ENCODE measurements at places on chromosomes 3 and 15.

DNA sequence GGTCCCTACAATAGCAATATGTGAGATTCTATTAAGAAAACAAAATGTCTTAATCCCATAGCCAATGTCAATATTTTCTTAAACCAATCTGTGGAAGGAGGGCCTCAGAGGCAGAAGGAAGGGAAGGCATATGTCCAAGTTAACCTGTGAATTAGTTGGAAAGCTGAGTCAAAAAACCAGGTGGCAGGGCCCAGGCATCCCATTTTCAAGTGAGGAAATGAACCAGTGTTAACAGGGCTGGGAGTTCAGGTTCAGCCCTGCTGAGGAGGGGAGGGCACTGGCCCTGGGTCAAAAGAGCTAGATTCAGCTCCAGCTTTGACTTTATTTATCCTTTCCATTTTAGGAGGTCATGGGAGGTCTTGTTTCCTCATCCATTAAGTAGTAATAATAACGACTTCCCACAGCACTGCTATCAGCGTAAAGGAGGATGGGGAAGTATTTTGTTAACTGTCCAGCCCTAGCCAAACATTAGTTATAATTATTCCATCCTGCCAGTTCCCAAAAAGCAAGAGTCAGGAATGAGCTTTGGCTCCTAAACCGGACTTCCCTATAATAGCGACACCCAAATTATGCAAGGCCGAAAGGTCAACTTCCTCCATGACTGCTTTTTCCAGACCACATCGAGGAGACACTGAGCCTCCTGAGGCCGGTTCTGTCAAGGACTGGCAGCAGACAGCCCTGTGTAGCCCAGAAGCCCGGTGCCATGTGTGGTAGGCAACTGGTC, 3.2 kb downstream of the MASP1 start:
- DNase-seq = no peak

DNA sequence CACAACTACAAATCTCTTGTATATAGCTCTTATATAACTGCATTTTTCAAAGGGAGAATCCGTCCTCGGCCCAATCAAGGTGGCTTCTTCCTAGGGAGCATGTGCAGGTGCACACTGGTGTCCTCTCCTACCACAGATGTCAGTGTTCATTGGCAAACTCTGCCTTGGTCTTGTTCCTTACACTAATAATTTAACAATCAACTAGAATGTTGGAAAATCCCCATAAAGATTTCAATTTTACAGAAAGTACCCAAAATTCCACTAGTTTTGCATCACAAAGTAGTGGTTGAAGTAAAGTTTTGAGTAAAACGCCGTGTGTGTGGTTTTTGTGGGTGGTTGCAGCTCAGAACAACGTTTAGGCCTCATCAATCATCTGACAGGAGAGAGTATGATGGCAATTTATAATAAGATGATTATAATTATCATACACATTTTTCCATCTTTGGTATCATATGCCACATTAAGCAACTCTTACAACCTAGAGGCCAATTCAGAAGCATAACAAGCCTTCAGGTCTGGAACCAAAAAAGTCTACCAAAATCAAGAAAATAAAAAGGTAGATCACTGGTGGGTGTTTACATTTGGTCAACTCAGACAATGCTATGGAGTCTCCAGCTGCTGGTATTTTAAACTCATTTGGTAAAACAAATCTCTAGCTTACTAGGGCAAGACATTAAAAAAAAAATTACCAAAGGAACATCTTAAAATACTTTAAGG, 128.9 kb upstream of the BHLHE40 start:
- DNase-seq = no peak

DNA sequence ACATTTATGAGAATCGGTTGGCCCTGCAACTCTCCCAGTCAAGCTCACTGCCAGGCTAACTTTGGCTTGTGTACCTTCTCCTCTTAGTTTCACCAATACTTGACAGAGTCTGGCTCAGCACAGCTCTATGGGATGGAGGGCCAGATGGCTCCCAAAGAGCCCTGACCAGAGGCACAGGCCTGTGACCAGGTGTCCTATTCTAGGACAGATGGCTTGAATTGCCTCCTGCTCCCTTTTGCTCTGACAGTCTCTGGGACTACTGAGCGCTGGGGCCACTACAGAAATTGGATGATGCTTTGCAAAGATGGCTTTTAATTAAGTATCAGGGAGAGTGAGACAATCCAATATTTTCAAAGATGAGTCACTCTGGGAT, 10.3 kb upstream of the ARID3B start:
- DNase-seq = no peak

DNA sequence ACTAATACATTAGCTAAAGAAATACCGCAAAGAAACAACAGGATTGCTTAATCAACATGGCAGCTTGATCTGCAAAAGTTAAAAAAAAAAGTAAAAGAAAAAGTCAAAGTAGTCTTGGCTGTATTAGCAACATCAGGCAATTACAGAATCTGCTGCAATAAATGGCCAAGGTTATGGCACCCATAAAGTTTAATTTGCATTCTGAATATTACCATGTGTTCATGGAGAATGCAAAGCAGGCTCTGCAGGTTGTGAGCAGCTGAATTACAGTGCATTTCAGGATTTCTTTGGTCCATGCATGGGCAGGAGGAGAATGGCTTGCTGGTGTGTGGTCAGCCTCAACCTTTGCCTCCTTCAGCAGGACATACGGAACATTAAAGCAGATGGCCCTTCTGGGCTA, 199.1 kb upstream of the AZI2 start:
- DNase-seq = no peak

DNA sequence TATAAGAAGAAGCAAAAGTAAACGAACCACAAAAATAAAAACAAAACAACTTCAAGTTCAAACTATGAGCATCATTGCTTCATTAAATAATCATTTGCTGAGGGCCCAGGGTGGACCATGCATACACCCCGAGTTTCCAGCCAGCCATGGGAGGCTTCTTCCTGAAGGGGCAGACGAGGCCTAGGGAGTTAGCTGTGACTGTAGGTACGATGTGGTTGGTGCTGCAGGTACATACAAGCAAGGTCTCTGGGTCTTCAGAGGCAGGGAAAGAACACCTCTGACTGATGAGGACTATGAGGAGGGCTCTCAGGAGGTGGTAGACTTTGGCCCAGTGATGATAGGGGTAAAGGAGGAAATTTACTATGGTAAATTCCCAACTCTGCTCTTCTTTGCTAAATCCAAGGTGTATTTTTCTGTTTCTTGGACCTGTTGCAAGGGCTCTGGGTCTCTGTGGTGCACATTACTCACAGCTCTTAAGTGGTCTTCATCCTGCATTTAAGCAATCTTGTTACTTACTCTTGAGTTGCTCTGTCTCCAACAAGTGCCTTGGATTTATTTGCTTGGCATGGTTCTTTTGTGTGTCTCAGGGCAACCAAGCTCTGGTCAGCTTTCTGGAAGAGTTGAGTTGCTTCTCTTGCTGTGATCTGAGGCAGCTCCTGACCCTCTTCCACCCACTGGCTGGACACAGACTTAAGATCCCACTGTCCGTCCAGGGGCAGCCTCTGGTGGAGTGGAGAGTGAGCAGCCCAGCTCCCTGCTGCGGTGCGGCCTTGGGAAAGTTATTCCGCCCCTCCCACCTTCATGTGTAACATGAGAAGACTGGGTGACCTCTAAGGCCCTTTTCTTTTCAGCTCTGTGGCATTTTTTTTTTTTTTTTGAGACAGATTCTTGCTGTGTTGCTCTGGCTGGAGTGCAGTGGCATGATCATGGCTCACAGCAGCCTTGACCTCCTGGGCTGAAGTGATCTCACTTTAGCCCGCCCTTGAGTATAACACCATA, 56.1 kb upstream of the KIF23 start:
- DNase-seq = no peak

GRCh38 chr15:45151998-45152828, 22.4 kb downstream of the DUOX1 start:
- DNase-seq = no peak

DNA sequence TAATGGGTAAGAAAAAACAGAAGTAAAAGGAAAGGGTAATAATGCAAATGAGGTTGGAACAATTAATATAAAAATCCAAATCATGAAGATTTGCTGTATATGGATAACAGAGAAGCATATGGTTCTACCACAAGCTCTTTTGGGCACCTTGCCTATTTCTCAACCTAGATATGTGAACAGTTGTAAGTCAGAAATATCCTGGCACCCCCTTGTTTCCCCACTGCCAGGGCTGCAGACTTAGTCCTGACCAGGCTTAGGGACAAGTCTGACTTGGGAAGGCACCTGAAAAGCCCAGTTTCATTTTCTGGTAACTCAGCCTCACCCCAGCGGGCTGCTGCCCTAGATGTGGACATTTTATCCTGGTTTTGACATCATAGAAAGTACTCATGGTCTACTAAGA, 183.2 kb upstream of the STAC start:
- no peak for DNase-seq
